Neural crest cell (in vitro differentiated cells): ENCODE measurements at places on chromosomes 3 and 15.

GRCh38 chr3:13762906-13763305, 117.0 kb downstream of the WNT7A start:
- no peak for DNase-seq

- DNase-seq = no peak
These were observed 10.2 kb downstream of the ALDH1L1 start for GRCh38 chr3:126170073-126170777.

GRCh38 chr3:69740103-69741021, 1.1 kb downstream of the MITF start:
- DNase-seq = no peak

DNA sequence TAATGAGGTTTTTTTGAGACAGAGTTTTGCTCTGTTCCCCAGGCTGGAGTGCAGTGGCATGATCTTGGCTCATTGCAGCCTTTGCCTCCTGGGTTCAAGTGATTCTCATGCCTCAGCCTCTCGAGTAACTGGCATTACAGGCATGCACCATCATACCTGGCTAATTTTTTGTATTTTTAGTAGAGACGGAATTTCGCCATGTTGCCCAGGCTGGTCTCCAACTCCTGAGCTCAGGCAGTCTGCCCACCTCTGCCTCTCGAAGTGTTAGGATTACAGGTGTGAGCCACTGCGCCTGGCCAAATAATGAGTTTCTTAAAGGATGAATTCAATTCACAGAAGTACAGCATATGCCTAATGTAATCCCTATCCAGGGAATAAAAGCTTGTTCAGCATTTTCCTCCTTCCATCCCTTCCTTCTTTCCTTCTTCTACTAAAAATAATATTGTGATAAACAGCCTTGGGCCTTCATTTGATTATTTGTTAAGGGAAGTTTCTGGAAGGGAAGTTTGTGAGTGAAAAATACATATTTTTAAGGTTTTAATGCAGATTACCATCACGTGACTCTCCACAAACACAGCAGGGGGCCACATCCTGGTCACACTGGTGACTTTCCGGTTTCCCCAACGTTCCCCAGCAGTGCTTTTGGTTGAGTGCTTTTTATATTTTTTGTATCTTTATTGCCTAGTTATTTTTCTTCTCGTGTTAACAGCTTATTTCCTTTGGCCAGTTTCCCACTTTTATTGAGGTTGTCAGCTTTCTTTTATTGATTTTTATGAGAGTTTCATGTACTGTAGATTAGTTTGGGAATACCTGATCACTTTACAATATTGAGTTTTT, 116.8 kb downstream of the USP13 start:
- DNase-seq = no peak
